ENCODE measurements at places on chromosomes 4 and X.

DNA sequence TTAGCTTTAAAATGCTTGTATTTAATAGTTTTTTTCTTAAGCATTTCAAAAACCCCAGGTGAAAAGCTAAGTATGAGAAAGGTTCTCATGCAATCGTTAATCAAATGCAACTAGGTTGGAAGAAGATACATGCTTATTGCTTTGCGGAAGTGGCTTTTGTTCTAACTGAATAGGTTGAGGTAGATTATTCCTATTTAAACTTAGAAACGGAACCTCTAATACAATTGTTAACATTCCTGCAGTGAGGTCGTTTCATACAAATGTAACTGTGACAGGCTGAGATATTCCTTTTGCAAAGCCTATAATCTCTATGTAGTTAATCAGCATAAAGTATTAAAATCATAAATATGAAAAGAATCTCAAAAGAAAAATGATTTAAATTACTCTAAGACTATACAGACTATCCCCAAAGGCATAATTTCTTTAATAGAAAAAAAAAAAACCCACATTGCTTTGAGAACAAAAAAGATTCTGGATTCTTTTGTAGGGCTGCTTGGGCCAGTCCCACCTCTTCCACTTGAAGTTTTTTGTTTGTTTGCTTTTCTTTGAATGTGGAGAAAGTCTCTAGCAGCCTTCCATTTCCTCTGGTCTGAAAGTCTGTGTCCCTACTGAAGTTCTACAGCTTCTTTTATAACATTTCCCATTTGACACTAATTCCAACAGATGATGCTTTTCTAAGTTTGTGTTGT is 25.6 kb upstream of the SORBS2 start:
- no peak for DNase-seq

DNA sequence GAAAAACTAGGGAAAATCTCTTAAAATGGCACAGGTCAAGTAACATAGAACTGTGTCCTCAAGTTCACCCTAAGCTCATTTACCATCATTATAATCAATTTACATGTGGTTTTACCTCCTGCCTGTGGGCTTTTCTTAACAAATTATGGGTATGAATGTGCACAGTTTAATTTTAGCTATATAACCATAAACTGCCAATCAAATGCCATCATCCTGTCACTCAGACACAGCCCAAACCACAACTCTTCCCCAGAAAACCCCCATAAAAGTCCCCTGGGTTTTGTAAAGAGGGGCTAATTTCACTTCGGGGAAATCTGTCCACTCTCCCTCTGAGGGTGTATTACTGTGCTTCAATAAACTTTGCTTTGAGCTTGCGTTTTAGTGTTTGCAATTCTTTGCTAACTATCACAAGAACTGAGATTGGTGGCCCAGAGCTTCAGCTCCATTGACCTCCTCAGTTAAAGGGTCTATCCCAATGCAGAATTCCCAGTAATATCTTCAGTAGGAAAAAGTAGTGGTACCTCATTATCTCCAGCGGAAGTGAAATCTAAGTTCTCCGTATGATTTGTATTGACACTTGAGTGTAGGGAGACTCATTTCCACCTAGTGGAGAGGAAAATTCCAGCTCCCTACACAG is 394.6 kb downstream of the SPOCK3 start:
- DNase-seq, result no peak

- DNase-seq, result peak; percentile 85
Measured at GRCh38 chrX:48802089-48802904, 430 bp downstream of the HDAC6 start.

- no peak for DNase-seq
Measured at GRCh38 chr4:10622728-10623127, 61.8 kb downstream of the CLNK start.

DNA sequence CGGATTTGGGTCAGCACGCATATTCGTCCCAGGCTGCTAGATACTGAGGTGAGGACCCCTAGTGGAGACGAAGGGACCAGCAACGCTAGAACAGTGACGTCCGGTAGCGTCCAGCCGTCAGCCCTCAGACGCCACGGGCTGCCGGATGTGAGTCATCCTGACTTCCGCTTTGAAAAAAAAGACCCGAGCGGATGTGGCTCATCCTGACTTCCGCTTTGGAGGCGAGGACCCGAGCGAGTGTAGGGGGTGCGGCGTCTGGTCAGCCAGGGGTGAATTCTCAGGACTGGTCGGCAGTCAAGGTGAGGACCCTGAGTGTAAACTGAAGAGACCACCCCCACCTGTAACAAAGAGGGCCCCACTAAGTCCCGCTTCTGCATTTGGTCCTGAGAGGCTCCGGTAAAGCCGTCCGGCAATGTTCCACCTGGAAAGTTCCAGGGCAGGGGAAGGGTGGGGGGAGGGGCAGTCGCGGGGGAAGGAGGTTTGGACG is at the start of gene MAGEB2:
TSS of gene MAGEB2 (plus strand) at position 207 of the 487 bp plus-strand sequence. CDS start 3,018 bp downstream, outside the sequence.
- DNase-seq, result peak; percentile 8

- DNase-seq, result no peak
Measured at GRCh38 chr4:153000076-153000420, 63.9 kb downstream of the FHDC1 start.

GRCh38 chrX:69027181-69028005 is 137.9 kb downstream of the PJA1 start:
- no peak for DNase-seq

DNA sequence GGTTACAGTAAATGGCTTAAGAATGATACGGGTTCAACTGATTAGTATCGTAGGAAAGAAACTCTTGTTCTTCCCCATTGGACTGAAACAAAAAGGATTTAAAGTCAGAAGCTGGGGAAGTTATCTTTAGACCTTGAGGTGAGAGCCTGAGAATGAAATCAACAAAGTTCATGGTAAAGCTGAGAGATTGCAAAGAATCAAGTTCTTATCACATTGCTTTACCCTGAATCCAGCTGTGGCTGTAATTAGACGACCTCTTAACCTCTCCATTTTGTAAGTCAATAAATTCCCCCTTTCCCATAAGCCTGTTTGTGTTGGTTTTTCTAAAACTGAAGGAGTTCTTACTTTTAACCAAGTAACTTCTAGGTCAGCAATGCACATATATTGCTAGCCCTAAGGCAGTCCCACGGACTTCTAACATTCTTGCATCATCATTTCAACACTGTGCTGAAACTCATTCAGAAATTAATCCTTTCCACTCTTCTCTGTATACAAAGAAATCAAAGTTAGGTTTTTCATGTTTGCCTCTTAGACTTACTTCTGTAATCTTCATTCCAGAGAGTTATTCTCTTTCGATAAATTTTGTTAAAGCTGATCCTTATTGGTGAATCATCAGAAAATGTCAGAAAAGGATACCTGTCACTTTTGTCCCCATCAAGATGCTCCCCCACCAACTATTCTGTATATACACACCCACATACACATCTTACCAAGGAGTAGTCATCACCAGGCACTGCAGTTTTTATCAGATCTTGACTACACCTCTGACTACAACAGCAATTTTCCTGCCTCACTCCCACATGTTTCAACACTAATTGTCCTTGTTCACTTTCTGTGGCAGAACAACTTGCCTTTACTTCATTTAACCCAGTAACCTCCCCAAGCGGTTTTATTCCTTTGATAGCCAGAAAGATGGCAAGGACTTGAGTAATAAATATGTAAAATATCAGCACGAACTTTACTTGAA is 77.9 kb upstream of the STK26 start:
- no peak for DNase-seq

- DNase-seq, result no peak
Measured at GRCh38 chr4:20592663-20593062, 107.6 kb upstream of the PACRGL start.

GRCh38 chr4:123561525-123561924 is 164.9 kb downstream of the SPRY1 start:
- DNase-seq, result no peak

DNA sequence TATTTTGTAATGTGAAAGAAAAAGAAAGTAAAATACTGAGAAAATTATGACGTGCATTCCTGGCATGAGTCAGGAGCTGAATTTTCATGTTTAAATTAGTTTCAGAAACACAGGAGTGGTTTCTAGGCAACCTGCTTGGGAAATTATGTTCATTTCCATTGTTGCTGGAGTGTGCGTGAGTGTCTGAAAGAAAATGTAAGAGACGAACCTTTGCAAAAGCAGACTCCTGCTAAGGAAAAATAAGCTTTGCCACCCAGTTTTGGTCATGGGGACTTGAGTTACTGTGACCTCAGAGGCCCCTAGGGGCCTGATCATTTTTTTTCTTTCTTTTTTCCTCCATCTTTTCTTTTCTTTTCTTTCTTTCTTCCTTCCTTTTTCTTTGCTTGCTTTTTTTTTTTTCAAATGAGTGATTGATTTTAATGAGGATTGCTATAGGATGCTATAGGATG is 18.8 kb upstream of the CHRNA9 start:
- peak; percentile 34 for DNase-seq

GRCh38 chrX:41708486-41708885 is 15.5 kb upstream of the GPR82 start:
- DNase-seq, result no peak

GRCh38 chr4:23022032-23022431 is 329.3 kb downstream of the GBA3 start:
- DNase-seq, result no peak

GRCh38 chr4:177879851-177880250 is 437.6 kb upstream of the AGA start:
- DNase-seq, result peak; percentile 4

- DNase-seq, result peak; percentile 52
Measured at GRCh38 chrX:45771560-45772340, 571.1 kb upstream of the DIPK2B start.

GRCh38 chr4:40157436-40157835 is 39.4 kb upstream of the RHOH start:
- no peak for DNase-seq

- DNase-seq, result no peak
Measured at GRCh38 chrX:78838709-78839108, 91.2 kb downstream of the LPAR4 start.

GRCh38 chr4:11743236-11743635 is 314.5 kb upstream of the HS3ST1 start:
- no peak for DNase-seq

GRCh38 chr4:137611998-137612700 is 79.9 kb upstream of the PCDH18 start:
- DNase-seq, result no peak

DNA sequence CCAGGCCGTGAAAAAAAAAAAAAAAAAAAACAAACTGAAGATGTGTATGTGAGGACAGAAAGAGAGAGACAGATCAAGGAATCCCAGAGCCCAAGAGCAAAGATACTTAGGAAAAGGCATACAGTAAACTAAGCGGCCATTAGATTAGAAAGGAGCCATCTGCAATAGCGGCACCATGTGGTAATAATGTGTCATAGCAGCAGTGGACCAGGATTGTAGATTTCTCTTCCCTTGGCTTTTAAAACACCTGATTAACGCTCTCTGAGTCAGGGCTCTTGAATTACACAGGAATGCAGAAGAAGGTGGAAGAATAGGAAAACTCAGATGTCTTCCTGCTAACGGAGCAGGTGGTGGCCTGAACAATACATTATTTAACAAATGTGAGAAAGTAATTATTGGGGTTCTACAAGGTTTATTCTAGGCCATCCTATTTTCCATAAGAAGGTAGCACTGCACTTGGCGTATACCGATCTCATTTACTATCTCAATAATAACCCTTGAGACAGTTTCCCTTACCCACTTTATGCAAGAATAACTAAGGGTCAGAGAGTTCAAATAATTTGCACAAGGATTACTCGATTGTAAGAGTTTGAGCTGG is 182.7 kb downstream of the KCNIP4 start:
- DNase-seq, result peak; percentile 32

DNA sequence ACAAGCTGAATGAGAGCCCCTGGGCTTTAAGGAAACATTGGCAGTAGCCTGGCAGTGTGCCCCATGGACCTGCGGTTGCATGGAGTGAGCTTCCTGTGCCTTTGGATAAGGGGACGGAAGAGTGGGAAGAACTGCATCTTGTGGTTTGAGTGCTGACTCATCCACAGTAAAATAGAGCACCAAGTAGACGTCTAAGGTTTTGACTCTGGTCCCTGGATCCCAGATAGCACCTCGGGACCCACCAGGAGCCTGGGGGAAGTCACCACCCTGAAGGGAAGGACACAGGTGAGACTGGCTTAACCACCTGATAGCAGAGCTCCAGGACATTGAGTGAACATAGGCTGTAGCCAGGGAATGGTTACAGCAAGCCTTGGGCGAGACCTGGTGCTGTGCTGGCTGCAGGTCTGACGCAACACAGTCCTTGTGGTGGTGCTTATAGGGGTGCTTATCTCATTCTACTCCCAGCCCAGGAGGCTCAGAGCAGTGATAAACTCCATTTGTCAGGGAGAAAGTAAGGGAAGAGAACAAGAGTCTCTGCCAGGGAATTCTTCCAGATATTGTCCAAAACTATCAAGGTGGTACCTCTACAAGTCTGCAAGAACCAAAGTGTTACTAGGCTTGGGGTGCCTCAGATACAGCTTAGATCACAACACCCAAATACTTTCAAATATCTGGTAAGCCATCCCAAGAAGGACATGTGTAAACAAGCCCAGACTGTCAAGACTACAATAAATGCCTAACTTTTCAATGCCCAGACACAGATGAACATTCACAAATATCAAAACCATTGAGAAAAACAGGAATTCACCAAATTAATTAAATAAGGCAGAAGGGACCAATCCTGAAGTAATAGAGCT is 123.6 kb upstream of the TET2 start:
- DNase-seq, result no peak

DNA sequence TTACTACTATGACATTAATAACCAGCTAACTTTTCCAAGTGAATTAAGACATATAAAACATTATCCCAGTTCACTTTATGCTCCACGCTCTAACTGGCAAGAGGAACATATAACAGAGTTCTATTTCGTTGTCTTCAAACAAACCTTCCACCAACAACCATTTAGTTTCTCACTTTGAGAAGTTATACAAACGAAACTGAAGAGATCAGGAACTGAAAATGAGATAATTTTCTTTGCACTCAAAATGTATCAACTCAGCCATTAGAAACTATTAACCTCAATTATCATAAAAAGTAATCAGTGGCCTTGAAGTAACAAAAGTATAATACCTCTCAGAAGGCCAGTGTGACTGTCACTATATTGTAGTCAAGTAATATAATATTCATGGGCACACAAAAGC is 70.1 kb downstream of the CHM start:
- no peak for DNase-seq

DNA sequence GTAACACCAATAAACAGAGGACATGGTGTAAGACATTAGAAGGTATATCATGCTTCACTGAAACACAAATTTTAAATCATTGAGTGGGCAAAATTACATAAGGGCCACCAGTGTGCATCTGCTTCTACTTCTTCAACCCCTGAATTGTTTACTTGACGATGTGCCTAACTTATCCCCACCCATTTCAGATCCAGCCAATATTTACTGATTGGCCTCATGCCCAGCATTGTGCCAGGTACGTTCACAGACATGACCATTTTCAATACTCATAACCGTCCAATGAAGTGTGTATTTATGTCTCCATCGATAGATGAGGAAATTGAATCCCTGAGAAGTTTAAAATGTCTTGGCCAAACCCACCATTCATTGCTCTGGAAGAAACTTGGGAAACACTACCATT is 208.3 kb upstream of the MID1 start:
- no peak for DNase-seq

- no peak for DNase-seq
Measured at GRCh38 chr4:25856756-25857155, 6.0 kb downstream of the SEL1L3 start.

DNA sequence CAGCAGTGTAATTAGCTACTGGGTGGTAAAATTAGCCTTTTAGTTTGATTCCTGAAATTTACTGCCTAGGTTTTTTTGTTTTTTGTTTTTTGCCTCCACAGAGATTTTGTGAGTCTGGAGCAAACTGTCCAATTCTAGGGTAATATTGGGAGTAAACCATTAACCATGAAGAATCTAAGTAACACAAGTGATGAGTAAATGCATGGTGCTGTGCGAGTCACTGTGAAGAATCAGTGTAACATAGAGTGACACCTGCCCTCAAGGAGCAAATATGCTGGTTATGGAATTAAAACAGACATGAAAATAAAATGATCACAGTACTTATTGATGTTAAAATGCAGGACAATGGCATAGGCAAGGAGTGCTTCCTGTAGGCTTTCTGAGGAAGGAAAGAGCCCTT is 60.1 kb downstream of the LRP2BP start:
- no peak for DNase-seq
